SJSA1 (cell line): ENCODE measurements at places on chromosomes 7 and 10.
A peak's percentile ranks its signal among the peaks of the same experiment; 100 is the strongest.

- no peak for DNase-seq
These were observed 85.8 kb downstream of the CALD1 start for GRCh38 chr7:134865001-134865845.

DNA sequence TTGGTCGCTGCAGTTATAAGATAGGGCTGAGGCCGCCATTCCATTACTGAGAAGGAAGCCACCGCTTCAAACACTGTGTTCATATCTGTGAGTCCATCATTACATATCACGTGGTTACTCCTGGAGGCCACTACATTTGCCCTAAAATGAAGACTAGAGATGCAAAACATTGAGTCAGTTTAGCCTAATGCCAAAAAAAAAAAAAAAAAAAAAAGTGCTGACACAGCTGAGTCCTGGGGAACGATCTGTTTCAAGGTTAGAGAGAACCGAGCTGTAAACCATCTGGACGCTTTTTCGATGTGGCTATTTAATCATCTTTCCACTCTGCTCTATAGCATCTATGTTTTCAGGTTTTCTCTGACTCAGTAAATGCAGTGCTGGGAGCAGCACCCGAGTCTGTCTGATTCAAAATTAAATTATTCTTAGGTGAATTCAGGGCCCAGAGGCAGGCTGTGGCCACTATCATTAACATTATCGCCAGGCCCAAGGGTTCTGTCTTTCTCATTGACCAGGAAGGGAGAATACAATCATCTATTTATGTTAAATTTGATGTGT is 449.1 kb downstream of the PAXIP1 start:
- no peak for DNase-seq

DNA sequence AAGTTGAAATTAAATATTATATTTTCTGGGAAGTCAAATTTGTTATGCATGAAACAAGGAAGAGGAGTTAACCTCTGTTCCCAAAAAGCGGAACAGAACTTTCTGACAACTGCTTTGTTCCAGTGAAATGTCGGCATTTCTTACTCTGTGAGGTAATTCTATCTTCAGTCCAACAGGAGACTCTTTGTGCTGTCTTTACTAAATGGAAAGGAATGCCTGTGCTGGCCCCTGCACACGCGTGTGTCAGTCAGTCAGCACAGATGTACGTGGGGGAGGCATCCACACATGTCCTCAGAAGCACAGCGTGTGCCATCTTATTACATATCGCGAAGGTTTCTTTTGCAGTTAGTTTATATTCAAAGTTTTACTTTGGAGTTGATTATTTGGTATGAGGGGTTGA is 37.5 kb downstream of the NET1 start:
- peak; percentile 59 for DNase-seq

- no peak for DNase-seq
These were observed 5.1 kb upstream of the PCGF5 start for GRCh38 chr10:91215384-91215783.

- DNase-seq = no peak
These were observed 130.6 kb downstream of the TCERG1L start for GRCh38 chr10:131180740-131181415.

- no peak for DNase-seq
These were observed 66.6 kb downstream of the SLIT1 start for GRCh38 chr10:97119058-97119745.

DNA sequence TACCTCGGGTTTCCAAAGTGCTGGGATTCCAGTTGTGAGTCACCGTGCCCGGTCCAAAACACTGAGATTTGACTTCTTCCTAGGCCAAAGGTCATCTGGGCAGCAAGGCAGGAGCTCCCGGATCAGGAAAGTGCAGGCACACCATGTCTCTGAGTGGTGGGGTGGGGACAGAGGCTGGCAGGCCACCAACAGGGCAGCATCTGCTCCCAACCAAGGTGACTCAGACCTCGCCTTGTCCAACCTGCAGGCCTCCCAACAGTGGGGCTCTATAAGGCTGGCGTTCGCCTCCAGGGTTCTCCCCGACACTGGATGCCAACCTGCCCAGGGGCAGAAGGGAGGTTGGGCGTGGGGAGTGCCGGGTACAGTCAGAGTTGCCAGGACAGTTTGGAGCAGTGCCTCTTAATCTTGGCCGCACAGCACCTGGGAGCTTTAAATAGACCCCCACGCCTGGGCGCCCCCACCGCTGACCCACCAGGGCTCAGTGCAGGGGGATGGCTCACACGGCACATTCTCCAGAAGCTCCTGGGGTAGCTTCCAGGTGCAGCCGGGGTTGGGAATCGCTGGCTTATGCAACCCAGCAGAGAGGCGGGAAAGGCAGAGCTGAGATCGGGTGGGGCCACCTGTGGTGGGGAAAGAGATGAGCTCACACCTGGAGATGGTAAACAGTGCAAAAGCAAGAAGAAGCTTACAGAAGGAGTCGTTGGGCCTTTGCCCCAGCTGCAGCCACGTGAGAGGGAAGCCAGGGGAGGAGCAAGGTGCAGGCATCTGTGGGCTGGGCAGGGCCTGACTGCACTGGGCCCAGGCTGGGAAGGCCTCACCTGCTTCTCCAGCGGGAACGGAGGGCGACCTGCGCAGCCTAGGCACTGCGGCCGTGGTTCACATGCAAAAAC is 10.9 kb downstream of the CALML5 start:
- no peak for DNase-seq

DNA sequence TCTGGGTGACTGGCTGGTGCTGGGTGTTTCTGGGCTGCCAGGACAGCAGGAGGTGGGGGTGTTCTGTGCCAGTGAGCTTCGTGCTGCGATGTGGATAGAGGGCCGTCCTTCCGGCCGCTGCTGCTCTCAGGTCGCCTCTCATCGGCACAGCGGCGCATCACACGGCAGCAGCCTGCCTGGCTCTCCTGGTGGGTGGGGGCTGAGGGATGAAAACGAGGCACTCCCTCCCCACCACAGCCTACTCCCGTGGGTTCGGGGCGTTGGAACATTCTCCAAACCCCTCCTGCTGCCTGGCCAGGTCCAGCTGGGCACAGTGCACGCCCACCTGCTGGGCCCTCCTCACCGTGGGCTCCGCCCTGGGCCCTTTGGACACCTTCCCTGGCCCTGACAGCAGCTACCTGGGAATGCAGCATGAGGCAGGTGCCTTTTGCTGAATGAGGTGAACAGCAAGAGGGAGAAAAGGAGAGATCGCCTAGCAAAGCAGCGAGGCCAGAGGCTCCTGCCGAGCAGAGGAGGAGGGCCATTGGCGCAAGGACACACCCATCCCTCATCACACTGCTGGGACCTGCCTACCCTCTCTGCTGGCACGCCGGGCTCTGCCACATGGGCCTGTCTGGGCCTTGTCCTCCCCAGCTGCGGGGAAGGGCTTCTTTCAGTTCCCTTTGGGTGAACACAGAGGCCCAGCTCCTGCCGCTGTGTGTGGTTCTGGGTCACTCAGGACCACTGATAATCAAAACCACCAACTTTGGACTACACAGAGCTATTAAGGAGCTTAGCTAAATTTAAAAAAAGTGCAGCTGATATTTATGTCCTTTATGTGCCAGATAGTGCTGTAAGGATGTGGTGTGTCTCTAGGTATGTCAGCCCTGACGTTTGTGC is 33.4 kb downstream of the INPP5A start:
- no peak for DNase-seq

GRCh38 chr7:43588477-43589132 is 5.7 kb downstream of the STK17A start:
- no peak for DNase-seq

- no peak for DNase-seq
These were observed 11.8 kb upstream of the DDIT4 start for GRCh38 chr10:72261784-72262404.

DNA sequence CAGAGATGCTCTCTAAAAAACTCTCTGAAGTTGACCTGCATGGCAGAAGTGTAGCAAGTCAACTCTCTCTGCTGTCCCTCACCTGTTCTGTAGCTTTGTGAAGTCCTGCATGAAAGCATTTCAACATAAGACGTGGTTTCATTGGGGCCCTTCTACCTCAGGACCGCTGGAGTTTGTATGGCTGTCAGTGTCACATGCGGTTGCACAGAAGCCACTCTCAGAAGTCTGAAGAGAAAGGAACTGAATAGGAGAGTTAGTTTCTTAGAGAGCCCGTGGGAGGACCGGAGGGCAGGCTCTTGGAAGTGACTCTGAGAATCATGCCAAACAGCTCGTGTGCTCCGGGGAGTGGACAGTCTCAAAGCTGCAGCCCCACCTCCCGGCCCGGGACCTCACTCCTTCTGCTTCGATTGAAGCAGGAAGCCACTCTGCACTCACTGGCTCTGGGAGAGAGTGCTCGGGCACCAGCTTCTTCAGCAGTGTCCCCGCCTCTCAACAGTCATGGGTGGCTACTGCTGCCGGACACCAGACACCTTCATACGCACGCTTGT is 486.7 kb downstream of the SDK1 start:
- no peak for DNase-seq

- DNase-seq = no peak
These were observed 25.3 kb upstream of the PPP2R2D start for GRCh38 chr10:131875501-131875900.

GRCh38 chr10:126016882-126017281 is 120.5 kb downstream of the FANK1 start:
- no peak for DNase-seq

DNA sequence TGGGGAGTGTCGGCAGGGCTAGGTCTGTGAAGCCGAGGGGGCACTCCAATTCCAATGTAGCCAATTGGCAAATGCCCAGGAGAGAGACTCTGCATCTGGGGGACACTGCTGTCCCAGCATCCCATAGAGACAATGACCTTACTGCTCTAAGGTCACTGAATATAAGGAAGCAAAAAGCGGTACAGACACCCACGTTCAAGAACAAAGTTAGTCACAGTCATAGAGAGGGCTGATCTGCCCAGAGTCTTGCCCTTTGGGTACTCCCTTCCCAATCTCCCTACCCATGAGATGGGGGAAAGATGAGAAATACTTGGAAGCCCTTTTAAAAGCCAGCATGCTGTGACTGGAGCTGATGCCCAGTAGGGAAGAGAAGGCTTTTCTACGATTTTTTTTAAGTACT is 76.3 kb upstream of the GSDME start:
- DNase-seq = no peak
